ENCODE measurements at places on chromosomes 5 and 9.

- no peak for DNase-seq
Measured at GRCh38 chr5:67047160-67047559, 149.4 kb downstream of the CD180 start.

GRCh38 chr5:111942201-111942600 lies 185.2 kb upstream of the NREP start:
- no peak for DNase-seq

GRCh38 chr5:160743027-160743426 lies 109.0 kb downstream of the ATP10B start:
- DNase-seq, result no peak

DNA sequence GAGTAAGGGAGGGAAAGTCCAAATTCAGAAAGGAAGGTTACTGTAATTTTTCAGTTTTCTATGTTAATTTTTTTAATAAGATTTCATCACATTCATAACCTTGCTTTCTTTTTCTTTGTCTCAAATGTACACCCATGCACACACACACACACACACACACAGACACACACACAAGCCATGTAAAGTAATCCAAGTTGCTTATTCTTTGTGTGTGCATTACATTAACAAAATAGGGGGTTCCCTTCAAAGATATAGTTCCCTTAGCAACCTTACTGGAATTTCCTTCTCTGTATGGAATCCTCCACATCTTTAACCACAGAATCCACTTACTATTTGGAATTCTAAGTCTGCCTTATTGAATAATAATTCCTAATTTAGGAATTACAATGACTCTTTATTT lies 32.7 kb downstream of the ZNF366 start:
- no peak for DNase-seq

DNA sequence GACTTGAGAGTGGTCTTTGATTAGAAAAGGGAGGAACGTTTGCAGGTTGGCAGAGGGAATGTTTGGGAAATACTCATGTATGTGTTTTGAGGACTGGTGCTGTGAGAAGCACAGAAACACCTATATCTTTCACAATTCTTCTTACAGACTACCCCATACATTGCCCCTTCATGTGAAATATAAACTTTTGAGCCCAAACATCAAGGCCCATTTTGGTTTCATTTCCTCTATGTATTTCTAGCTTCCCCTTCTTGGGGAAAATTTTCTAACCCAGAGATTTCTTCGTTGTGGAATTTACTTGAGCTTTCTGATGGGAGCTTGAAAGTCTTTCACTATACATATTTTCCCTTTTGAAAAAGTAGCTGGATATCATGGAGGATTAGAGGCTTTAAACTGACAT lies 67.6 kb downstream of the FYB1 start:
- no peak for DNase-seq

GRCh38 chr5:67246108-67246507 lies 49.5 kb upstream of the CD180 start:
- peak; percentile 70 for DNase-seq

DNA sequence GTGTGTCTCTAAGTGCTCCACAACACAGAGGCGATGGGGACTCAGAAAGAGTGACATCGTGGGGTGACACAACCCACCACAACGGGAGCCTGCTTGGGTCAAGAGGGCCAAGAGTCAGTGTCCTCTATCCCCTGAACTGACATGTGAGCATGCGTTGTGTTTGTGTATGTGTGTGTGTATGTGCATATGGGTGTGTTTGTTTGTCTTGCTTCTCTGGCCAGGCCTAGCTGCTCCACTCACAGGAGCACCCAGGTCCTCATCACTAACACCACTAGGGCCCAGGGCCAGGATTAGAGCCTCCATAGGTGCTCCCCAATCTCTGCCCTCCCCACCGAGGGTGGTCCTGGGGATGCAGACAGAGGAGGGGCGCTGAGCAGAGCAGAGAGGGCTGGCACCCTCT lies 115.0 kb upstream of the CTSV start:
- no peak for DNase-seq

- no peak for DNase-seq
Measured at GRCh38 chr5:136210259-136210658, 17.3 kb upstream of the SMIM32 start.

GRCh38 chr9:31136524-31136923 lies 1247.9 kb upstream of the ACO1 start:
- no peak for DNase-seq

GRCh38 chr5:43729846-43730478 lies 127.0 kb downstream of the NNT start:
- DNase-seq, result peak; percentile 42

DNA sequence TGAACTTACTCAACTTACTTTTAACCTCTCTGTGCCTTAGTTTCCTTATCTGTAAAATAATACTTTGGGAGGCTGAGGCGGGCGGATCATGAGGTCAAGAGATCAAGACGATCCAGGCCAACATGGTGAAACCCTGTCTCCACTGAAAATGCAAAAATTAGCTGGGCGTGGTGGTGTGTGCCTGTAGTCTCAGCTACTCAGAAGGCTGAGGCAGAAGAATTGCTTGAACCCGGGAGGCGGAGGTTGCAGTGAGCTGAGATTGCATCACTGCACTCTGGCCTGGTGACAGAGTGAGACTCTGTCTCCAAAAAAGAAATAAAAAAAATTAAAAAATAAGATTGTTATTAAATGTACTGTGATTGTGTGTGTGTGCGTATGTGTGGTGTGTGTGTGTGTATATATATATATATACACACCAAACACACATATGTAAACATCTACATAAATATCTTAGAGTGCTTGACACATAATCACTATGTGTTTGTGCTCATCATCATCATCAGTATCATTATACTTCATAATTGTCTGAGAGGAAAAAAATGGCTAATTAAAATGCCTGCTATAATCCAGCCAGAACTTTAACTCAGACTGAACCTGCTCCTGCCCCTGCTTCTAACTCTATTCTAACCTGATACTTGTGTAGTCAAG lies 312.8 kb downstream of the FER start:
- DNase-seq, result no peak

- DNase-seq, result no peak
Measured at GRCh38 chr5:81233080-81233634, at the start of gene CKMT2. Gene CKMT2 (plus strand): TSS chr5:81233322. CDS start chr5:81251133, 17,811 bp downstream.

DNA sequence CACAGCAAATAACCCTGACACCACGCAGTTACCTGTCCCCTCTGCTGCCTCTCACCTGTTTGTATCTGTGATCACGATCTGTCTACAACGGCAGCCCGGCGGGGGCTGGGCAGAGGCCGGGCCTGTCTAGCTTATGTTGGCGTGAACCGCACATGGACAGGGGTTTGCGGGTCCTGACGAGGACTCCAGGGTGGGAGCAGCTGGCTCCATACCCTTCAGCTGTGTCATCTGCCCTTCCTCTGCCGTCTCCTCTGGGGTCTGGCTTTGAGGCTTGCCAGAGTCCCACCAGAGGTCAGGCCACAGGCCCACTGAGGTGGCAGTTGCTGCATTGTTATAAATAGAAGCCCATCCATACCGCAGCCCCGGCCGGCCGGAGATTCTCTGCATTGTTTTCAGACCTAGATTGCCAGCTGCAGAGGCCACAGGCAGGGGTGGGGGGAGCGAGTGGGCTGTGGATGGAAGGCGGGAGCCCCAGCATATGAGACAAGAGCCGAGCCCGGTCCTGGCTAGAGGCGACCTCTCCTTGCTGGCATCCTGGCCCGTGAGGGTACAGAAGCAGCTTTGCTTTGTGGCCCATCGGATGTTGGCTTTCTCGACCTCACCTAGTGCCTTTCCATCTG lies 37.8 kb downstream of the FAM78A start:
- no peak for DNase-seq

- DNase-seq, result no peak
Measured at GRCh38 chr5:61840361-61840760, 465.6 kb upstream of the KIF2A start.

DNA sequence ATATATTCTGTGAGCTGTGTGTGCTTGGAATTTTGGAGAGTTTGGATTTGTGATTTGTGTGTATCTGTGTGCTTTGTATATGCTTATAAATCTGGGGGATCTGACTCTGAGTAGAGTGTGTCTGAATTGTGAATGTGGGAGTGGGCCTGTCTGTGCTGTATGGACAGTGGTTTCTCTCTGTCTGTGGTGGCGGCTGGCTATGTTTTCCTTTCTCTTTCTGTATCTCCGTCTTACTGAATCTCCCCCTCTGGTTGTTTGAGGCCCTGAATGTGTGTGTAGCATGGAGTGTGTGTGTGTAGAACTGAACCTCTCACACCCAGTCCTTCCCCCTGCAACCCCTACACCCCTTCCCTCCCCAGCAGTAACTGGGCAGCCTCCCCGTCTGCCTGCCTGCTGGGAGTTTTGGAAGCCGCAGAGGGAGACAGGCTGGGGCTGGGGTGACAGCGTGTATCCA lies 4.7 kb downstream of the CXXC5 start:
- DNase-seq, result no peak

DNA sequence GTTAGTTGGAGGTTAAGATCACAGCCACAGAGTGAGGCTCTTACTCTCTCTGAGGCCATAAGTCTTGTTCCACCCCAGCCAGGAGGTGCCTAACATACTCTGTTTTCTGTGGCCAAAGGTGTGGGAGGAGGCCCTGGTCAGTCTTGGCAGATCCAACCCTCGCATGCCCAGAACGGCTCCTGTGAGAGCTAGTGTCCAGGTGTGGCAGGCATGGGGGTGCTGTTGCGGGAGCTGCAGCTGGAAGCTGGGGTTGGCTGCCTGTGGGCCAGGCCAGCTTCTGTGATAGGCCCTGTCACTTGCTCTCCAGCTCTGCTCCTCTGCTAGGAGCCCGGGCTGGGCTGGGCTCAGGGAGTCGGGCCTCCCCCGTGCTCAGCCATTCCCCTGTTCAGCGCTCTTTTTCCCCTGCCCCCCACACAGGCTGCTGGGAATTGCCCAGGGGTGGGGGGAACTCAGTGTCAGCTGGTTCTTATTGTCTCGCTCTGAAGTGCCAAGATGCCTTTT lies 31.6 kb downstream of the IER5L start:
- DNase-seq, result no peak

DNA sequence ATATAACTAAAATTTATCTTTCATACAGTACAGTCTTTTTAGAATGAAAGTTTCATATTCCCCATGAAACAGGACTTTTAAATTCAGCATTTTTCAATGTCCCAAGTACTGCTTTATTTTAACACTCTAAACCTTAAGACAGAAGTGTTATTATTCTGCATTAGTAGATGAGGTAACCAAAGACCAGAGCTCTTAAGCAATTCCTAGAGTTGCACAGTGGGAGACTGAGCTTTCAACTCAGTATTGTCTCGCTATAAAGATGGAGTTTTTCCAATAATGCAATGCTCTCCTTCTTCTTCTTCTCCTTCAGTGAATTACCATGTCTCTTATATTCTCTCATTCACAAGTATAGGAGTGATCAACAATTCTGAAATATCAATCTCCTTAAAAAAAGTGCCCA lies 479.7 kb downstream of the CETN3 start:
- no peak for DNase-seq

GRCh38 chr9:80158554-80159170 lies 586.9 kb downstream of the TLE4 start:
- no peak for DNase-seq

- DNase-seq, result no peak
Measured at GRCh38 chr9:82572146-82572545, 490.8 kb downstream of the RASEF start.

DNA sequence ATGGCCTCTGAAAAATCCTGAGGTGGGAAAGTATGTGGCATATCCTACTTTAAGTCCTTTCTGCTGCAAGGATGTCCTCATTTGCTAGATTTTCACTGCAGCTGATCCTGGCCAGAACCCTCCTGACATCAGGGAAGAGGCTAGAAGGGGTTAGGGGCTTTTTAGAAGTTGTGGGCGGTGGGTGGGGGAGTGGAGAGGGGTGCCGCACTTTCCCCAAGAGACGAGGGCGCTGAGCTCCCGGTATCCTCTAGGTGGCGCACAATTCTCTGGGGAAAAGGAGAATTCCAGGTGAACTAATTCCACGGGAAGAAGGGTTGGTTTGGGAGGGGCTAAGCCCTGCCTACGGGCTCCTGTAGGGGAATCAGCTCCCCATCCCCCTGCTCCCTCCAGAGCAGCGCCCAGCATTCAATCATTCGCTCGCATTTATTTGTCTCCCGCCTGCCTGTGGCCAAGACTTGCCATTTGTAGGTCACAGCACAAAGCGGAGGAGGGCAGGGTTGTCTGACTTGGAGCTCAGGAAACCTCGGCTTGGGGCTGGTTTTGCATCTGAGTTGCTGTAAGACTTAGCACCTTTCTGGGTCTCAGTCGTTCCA lies 42.9 kb upstream of the HAND1 start:
- DNase-seq, result peak; percentile 30

GRCh38 chr5:172642486-172642885 lies 1.4 kb downstream of the NEURL1B start:
- no peak for DNase-seq

GRCh38 chr5:78806544-78806943 lies 158.0 kb upstream of the LHFPL2 start:
- no peak for DNase-seq

DNA sequence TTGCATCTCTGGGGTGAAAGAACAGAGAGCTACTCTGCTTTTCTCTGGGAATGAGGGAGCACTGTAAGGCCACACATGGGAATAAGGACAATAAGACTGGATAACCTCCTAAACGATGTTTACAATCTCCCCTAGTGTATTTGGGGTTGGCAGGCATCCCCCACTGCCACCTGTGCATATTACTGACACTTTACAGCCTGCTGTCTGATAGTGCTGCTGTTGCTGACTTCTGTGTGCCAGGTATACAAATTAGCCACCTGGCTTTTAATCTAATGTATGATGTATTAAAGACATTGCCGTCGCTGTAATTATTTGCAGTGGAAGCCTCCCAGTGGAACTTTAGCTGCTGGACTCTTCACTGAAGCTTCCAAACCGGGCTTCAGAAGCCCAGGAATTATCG lies 4.4 kb upstream of the SHISAL2B start:
- DNase-seq, result no peak

DNA sequence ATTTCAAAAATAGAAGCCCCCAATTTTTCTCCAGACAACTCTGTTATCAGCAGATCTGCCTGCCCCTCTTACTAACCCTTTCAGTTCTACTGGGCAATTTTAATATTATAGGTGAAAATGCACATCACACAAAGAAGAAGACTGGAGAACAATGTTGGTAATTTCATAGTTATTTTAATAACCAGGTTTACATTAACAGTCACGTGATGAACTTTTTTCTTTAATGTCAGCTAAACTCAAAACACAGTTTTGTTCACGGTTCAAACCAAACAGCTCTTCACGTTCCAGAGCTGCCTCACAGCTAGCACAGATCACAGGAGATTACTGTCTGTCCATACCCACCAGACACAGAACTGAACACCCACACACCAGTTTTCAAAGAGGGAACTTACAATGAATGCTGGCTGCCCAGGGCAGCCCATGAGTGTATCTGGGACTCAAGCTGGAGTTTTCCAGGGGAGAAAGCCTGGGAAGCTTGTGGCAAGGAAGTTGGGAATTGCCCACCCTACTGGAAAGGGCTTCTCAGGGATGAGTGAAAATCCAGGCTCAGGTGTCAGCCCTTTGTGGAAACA lies 119.1 kb downstream of the DPYSL3 start:
- DNase-seq, result no peak

All from erythroblast (primary cell).